ENCODE measurements at places on chromosomes 5 and 9. TPM values are rescaled to one million over a fixed set of nuclear protein-coding genes. Genes with fewer than 3 reads are reported as not detected.

The CD180 gene
- not detected for total RNA-seq

The PCDHB9 gene
- 0.56 TPM for total RNA-seq

The SLC45A2 gene
- total RNA-seq: not detected

The PCDHB4 gene
- under 0.01 TPM for total RNA-seq

The ERAP2 gene
- total RNA-seq: 4.8 TPM

The SPATA31D4 gene
- total RNA-seq: not detected

All from regular cardiac myocyte (primary cell).